Stimulated activated CD4-positive, alpha-beta T cell treated with anti-CD3 and anti-CD28 coated beads, TNF-alpha, amount 100 ng/mL, for 4 hours (primary cell): ENCODE measurements at places on chromosomes 1 and 21.
A peak's percentile ranks its signal among the peaks of the same experiment; 100 is the strongest.

DNA sequence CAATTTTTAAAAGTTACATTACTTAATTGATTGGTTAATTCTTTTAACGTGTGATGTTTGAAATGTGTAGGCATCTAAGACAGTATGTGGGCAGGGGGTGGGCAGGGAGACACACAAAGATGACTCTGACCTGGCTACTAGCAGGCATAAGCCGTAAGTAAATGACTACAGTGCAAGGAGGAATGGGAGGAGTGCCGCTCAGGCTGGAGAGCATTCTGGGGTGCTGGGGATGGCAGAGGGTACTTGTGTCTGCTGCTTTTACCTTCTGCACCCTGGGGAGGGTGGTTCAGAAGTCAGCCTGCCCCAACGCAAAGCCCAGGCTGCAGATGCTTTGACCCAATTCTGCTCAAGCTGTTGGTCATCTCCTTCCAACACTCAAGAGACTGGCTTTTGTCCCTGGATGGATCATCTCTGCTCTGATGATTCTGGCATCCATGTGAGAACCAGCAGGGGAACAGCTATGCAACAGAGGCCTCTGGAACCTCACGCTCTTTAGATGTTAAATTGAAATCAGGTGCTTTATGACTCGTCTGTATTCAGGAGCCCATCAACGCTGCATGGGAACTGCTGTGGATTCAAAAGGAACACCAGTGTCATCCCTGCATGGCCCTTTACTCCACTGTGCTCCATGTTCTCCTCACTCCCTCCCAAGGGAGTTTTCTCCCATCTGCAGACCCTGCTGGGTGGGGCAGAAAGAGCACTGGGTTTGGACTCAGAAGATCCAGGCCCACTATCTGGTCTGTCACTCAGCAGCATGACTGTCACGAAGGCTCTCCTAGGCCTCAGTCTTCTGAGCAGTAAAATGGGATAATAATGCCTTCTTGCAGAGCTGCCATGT is 78.8 kb downstream of the FAM78B start:
- DNase-seq: no peak

GRCh38 chr1:1063945-1064831 is 9.9 kb downstream of the RNF223 start:
- peak; percentile 86 for DNase-seq

GRCh38 chr1:177561436-177561835 is 390.7 kb downstream of the BRINP2 start:
- DNase-seq: no peak

- no peak for DNase-seq
These were observed 177.5 kb downstream of the LMO4 start for GRCh38 chr1:87506147-87506546.

DNA sequence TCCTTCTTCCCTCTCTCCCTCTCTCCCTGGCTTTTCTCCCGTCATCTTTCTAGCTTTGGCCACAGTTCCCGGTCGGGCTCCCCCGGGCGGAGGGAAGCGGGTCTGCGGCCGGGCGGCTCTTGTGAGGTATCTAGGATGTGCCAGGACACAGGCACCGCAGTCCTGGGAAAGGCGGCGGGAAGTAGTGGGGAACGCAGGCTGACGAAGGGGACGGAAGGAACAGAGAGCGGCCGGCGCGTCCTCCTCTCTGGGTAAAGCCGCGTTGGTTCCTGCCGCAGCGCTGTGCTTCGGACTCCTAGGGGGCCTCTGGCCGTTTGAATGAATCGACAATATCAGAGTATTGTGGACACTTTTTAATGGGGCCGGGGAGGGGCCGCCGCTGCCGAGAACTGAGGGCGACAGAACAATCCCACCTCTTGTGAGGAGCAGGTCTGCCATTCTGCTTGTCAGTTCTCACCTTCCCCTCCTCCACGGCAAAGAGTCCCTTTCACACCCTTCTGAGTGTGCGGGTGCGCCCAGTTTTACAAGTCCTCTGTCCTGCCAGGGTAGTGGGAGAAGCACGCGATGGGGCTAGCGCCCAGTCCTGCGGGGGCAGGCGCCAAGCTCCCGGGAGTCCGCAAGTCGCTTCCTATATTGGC is 1.2 kb upstream of the LHX9 start:
- no peak for DNase-seq

DNA sequence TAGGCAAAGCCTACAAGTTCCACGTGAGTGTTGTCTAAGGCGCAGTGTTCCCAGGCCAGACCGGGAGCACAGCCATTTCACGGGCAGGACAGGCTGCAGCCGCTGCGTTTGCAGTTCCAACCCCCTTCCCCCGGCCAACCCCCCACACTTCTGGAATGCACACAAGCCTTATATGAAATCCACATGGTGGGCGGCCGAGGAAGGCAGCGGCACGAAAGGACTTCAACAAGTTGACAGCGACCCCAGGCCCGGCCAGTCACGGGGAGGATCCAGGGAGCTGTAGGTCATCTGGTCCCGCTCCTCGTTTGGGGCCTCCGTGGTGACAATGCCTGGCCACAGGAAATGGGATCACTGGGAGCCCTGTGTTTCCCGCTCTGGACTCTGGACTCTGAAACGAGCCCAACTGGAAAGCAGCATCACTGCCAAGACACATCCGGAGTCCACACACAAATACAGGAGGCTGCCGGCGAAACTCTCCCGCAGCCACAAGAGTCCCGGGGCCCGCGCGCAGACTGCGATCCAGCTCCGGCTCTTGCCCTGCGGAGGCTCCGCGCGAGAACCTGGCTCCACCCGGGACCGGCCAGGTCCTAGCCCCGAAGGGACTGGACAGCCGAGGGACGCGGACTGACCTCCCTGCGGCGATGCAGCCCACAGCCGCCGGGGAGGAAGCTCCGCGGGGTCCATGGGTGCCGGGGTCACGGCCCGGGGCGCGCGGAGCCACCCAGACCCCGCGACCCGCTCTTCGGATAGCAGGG is 794 bp downstream of the NID1 start:
- DNase-seq: no peak

DNA sequence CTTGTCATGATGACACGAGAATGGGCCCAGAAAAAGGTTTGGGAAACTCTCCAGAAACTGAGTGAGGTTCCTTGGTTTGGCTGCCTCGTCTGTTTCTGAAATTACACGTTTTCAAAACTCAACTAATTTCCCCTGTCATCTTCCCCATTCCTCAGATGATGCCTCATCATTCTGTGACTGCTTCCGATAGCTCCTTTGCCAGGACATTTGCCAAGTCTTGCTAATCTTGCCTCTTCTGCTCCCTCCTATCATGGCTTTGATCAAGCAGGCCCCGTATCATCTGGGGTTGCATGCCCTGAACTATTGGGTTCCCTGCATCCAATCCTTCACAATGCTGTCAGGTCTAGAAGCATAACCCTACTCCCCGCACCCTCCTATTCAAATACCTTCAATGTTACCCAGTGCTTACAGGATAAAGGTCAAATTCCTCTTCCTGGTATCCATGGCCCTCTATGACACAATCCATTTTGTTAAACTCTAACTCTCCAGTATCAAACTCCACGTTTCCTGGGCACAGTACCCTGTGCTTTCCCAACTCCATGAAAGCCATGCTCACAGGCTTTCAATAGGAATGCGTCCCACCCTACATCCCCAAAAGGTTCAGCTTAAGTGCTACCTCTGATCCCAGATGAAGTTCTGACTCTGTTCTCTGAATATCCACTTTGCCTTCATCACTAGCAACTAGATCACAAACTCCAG is 22.2 kb upstream of the TMEM200B start:
- no peak for DNase-seq

DNA sequence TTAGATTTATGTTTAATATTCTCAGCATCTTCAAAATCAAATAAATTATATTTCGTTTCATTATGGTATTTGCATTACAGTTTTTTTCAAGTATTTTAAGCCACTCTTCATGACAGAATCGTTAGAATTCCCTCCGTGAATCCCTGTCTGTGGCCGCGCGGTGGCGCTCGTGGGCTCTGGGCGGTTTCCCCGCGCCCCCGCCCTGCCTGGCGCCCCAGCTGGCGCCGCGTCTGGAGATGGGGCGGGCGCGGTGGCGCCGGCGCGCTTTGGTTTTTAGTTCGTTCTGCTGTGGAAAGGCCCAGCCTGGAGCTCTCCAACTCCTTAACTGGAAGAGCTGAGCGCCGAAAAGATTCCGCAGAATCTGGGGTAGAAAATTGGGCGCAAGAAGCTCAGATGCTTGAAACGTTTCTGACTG is 25.7 kb downstream of the PRMT2 start:
- DNase-seq: no peak

GRCh38 chr21:33821503-33822322 is 93.9 kb downstream of the ATP5PO start:
- no peak for DNase-seq

GRCh38 chr1:51301844-51302162 is 28.6 kb downstream of the TTC39A start:
- DNase-seq: no peak

- DNase-seq: peak; percentile 3
These were observed 10.6 kb upstream of the GADD45A start for GRCh38 chr1:67674260-67675011.

- no peak for DNase-seq
These were observed 8.0 kb downstream of the DDI2 start for GRCh38 chr1:15625056-15625917.

GRCh38 chr1:228783418-228784040 is 48.2 kb downstream of the RHOU start:
- no peak for DNase-seq

DNA sequence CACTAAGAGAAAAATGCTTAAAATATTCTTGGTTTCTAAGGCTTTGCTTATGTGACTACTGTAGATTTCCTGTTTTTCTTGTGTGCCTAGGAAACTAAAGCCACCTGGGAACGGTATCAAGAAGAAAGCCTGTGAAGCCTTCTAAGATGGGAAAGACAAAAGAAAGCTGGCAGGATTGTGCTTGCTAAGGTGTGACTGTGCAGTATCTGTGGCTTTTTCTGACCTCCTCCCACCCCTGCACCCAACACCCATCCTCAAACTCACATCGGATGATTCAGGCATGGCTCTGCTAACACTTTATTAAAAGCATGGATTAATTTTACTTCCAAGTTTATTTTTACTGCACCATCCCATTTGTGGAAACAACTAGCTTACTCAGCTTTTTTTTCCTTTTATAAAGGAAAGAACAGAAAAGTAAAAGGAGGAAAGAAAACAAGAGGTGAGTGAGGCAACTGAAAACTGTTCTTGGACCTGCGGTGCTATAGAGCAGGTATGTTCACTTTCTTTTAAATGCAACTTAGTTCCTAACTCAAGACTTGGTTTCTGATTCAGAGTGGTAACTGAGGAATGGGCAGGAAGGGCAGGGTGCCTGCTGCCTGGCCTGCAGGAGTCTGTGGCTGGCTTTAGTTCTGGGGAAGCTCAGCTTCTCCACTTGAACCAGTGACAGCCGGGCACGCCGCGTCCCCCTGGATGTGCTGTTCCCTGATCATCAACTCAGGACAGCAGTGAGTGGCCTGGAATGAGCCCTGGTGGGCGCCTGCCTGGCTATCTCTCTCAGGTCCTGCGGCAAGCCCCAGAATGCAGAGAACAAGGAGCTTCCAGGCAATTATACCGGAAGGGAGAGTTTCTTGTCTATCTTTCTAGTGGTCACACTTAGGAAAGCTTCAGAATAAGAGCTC is at the start of gene GBP6:
GBP6 (plus strand) TSS at position 422 of the 899 bp plus-strand sequence. CDS start 4,493 bp downstream, outside the sequence.
- no peak for DNase-seq

DNA sequence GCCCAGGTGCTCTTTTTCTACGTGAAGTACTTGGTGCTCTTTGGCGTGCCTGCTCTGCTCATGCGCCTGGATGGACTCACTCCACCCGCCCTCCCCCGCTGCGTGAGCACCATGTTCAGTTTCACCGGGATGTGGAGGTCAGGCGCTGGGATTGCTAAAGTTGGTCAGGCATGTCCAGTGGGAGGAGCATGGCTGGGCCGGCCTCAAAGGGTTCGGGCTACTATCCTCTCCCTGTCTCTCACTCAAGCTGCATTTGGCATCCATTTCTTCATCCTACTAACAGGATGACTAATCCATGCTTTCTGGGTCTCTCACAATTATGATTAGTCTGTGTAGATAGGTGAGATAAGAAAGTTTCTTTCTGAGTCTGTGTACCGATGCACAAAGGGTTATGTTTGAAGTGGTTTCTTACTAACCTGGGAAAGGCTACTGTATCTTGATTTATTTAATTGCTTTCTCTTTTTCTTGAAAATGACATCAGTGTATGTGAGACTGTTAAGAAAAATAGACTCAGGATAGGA is 135.9 kb downstream of the HHAT start:
- no peak for DNase-seq

GRCh38 chr1:109642626-109643025 is 13.3 kb upstream of the GSTM4 start:
- DNase-seq: no peak

GRCh38 chr1:119008483-119009311 is 20.6 kb upstream of the TBX15 start:
- DNase-seq: no peak

- DNase-seq: no peak
These were observed 9.4 kb downstream of the KDM5B start for GRCh38 chr1:202798792-202799331.

DNA sequence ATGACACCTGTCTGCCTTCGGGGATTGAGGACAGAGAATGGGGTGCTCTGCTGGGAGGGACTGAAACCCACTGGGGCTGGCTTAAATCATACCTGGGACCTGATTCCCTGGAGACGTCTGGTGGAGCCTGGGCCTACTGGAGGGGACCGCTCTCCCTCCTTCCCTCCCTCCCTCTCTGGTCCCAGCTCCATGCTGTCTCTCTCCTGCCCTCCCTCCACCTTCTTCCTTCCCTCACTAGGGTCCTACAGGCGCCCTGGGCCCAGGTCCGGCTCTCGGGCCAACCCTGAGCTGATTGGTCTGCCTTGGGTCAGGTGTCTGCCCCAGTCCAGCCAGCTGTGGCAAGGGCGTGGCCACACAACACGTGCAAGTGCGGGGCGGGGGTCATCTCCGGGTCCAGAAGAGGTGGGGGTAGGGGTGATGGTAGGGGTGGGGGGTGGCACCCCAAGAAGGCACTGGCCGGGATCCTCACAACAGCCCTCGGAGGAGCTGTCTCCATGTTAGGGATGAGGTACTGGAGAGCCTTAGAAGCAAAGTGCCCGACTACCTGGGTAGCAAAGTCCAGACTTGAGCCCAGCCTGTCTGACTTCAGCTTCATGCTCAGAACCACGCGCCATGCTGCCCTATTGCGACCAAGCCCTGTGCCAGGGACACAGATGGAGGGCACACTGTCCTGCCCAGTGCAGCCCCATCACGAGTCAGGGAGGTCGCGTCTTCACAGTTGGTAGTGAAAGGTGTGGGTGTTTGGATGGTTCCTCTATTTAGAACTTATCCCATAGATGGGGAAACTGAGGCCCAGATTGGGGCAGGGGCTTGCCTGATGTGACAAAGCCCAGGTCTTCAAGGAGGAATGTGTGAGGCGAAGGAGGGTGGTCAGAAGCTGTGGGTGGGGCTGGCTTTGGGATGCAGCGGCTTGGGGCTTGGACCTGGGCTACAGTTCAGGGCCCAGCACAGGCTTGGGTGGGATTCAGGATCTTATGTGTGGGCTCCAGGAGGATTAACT is 574.1 kb downstream of the PTPRU start:
- DNase-seq: no peak
